NCI-H1930 (cell line): ENCODE measurements at places on chromosomes 7 and 10.

- no peak for DNase-seq
Measured at GRCh38 chr7:55124989-55125875, 106.4 kb downstream of the EGFR start.

DNA sequence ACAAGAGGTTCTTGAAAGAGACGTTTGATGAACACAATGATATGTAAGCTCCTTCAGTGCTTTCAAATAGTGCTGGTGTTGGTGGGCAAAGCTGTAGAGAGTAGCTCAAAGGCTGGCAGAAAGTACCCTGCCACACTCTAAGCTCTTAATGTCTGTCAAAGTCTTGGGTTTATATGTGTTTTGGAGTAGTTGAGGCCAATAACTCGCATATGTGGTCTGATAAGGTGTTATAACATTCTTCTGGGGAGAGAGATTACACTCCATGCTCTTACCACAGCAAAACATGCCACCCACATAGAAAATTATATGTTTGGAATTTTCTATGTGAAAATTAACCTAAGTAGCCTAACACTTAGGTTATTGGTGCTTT is 30.8 kb upstream of the NME8 start:
- DNase-seq = no peak

GRCh38 chr7:7077945-7078344 is 104.4 kb upstream of the C1GALT1 start:
- DNase-seq = no peak

DNA sequence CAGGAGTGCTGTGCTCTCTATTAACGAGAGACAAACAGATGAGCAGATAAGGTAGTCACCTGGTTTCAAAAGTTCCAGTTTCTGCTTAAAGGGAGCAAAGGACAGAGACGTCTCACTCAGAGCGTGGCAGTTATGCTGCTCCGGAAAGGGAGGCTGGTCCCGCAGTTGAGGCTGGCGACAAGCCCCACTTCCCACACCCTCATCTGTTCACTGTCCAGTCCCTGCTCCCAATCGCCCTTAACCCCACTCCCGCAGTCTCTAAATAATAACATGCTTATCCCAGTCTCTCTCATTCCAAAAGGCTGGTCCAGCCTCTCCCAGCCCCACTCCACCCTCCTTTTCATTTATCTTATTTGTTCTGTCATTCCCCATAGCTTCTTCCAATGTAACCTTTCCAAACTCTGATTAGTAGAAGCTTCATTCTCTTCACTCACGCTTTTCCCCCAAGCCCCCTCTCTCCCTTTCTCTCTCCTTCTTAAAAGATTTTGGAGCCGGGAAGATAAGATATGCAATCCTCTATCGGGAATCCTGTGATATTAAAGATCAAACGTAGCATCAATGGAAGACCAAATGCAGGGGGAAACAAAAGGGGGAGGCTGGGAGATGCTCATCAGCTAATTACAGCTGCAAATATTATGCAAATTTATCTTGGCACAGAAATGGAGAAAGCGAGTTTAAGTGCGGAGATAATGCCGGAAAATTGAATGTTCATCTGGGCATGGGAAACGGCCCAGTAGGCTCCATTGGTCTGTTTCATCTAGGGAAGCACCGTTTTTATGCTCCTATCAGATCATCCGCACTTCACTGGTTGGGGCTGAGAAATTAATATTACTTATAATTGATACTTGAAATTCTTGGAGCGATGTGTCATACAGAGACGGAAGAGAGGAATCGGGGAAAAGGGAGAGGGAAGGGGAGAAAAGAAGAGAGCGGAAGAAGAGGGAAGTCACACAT is 16.3 kb upstream of the GATA3 start:
- DNase-seq = no peak

DNA sequence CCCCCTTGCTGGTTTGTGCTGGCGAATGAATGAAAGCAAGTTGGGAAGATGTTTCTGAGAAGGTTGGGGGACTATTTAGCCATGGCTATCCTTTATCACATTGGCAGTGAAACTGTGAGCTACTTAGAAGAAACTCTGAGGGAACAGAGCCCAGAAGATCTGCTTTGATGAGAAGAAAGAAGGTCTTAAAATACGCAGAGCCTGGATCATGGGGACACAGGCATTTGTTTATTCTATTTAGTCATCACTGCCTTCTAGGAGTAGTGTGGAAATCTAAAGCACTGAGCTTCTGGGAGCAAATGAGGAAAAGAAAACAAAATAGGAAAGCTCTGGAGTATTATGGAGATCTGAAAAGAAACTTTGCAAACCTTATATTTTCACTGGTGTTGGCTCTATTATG is 28.5 kb downstream of the CPED1 start:
- no peak for DNase-seq

- DNase-seq = no peak
Measured at GRCh38 chr7:38323156-38323555, 49.7 kb upstream of the TARP start.

- no peak for DNase-seq
Measured at GRCh38 chr10:71349406-71349805, 30.3 kb downstream of the SLC29A3 start.

GRCh38 chr10:89644691-89644966 is 413 bp downstream of the PANK1 start:
- no peak for DNase-seq
